ENCODE measurements at places on chromosomes 1 and 21.

- DNase-seq = no peak
Observed at GRCh38 chr21:45525910-45526306, 16.3 kb downstream of the SLC19A1 start.

GRCh38 chr1:22168412-22168973 lies 25.6 kb upstream of the WNT4 start:
- DNase-seq = no peak

DNA sequence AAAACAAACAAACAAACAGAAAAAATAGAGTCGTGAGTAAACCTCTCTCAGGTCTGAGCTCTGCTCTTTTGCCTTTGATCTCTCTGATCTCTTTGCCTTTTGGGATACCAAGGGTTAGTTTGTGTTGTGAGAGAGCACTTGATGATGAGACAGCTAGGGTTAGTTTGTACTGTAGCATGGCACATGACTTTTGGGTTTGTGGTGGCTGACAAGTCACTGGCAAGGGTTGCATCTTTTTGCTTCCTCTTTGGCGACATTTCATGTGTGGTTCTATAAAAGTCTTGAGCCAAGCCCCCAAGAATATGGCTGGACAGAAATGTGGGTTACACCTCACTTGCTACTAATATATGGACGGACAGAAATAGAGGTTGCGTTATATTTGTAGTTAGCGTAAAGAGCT lies 60.5 kb downstream of the TESK2 start:
- DNase-seq = no peak

- no peak for DNase-seq
Observed at GRCh38 chr1:163970151-163970550, 588.8 kb upstream of the PBX1 start.

DNA sequence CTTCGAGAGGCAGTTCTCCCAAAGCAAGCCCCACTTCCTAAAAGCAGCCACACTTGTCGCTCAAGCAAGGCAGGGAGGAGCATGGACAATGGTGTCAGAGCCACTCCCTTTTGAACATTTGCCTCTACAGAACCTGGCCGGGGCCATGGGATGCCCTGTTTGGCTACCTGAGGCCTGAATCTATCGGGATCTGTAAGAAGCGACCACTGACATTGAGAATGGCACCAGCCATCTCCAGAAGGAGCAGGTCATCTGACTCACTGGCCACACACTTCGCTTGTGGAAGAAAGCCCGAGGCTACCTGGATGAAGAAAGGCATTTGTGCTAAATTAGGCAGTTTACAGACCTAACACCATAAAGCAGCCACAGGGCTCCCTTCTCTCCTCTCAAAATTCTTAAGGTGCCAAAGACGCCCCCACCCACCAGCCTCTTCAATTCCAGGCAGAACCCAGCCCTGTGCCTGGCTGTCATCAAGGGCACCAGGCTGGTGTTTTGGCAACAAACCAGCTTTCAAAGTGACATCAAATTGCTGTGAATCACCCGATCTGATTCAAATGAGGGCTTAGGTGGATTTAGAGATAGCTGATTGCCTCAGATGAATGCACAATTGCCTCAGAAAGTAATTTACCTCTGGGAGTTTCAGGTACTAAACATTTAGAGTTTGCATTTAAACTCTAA lies 104.8 kb downstream of the ETS2 start:
- no peak for DNase-seq

GRCh38 chr21:39655589-39655988 lies 42.8 kb downstream of the B3GALT5 start:
- DNase-seq = no peak

- no peak for DNase-seq
Observed at GRCh38 chr1:3368711-3369445, 85.6 kb upstream of the ARHGEF16 start.

- no peak for DNase-seq
Observed at GRCh38 chr1:176839216-176839615, 325.3 kb downstream of the ASTN1 start.

DNA sequence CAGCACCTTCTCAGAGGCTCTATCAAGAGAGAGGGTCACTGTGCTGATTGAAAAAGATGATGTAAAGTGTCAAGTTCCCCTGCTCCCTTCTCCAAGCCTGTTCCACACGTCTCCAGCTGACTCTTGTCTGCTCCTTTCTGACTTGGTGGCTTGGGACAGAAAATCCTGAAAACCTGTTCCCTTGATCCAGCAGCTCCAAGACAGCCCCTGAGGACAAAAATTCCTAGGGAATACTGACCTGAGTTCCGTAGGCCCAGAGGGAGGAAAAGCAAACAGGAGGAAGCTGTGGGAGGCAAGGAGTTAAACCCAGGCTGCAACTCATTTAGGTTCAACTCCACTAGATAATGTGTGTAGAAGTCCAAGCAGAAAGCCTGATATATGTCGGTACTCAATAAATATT lies 42.1 kb upstream of the ATP2B4 start:
- no peak for DNase-seq

GRCh38 chr1:33842348-33842747 lies 21.5 kb upstream of the HMGB4 start:
- DNase-seq = no peak

GRCh38 chr1:112934577-112934976 lies 21.4 kb downstream of the SLC16A1 start:
- no peak for DNase-seq

GRCh38 chr1:33256471-33257206 lies at the start of gene ZNF362:
Gene ZNF362 (plus strand): TSS chr1:33256492. CDS start chr1:33270575, 14,083 bp downstream.
- peak; percentile 39 for DNase-seq

All from activated naive CD8-positive, alpha-beta T cell treated with anti-CD3 and anti-CD28 coated beads, Interleukin-2, amount 50 U/mL, for 16 hours (primary cell).